ENCODE measurements at places on chromosomes 1 and 21.

DNA sequence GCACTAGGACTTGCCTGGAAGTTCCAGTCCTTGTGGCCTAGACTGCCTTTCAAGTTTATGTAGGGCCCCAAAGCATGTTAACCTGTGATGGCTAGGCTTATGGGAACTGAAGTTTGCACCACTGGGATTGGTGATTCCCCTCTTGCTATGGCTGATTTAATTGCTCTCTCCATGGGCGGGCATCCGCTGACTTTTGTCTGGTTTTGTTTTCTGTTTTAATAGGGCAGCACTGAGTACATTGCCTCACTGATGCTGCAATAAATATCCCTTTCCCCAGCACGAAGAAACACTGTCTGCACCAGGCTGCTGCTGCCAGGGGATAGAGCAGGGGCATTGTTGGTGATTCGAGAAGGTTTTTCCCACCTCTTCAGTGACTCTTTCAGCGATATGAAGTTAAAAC, 73.3 kb upstream of the PDE4B start:
- no peak for DNase-seq

GRCh38 chr1:176638713-176639526, 175.9 kb downstream of the PAPPA2 start:
- peak; percentile 35 for DNase-seq

DNA sequence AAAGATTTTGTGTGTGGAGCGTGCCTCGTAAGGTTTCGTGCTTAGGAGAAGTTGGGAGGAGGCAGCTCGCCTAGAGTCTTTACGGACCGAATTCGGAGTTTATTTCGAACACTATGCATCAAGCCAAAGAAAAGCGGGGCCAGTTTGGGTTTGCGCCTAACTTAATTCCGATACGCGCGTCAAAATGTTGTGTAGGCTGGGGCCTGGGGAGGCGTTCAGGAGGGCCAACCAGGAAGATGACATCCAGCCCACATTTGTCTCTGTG, 6.4 kb downstream of the FOXD2 start:
- no peak for DNase-seq

DNA sequence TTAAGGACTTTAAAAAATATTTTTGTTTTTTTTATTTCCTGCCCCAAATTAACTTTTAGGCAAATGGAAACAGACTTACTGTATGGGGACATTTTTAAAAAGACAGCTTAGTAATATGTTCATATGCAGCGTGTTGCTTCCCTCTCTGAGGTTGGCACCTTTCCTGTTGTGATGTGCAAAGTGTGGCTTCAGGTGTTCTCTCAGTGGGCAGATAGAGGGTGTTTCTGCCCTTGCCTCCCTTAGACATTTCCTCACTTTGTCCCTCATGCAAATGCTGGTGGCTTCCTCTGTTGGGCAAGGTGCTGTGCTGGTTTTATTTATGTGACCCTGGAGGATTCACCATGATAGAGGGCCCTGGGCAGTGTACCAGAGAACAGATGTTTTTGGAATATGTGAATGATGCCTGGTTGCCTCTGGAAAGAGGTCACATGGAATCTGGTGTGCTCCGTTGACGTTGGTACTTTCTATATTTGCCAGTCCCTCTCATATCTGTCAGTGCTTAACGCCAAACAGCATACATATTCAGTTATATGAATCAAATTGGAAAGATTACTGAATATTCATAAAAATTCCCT, 123.5 kb downstream of the PATJ start:
- DNase-seq: peak; percentile 43

DNA sequence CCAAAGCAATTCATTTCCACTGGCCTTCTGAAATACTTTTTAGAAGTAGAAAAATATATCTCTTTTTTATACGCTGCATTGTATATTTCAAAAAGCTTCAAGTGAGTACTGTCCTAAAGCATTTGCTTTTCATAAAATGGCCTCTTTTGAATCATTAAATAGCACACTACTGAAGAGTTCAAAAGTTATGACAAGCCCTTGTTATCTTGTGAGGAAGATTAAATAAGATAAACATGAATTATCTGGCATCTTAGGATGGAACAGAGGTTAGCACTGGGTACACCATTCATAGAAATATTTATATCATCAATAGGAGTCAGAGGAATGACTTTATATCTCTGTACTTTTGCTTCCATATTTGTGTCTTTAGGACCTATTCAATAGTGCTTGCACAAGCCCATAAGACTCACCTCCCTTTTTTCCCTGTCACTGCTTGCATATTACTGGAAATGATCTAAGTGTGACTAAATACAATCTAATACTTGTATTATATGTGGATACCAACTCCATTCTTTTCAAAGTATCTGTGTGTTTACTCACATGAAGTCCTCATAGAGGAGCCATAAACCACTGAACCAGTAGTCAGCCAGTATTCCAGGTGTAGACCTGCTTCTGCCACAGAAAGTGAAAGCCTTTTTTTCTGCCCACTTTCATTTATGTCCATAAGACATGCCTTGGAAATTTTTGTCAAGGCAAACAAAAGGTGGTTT, 274.2 kb upstream of the C1orf105 start:
- no peak for DNase-seq

DNA sequence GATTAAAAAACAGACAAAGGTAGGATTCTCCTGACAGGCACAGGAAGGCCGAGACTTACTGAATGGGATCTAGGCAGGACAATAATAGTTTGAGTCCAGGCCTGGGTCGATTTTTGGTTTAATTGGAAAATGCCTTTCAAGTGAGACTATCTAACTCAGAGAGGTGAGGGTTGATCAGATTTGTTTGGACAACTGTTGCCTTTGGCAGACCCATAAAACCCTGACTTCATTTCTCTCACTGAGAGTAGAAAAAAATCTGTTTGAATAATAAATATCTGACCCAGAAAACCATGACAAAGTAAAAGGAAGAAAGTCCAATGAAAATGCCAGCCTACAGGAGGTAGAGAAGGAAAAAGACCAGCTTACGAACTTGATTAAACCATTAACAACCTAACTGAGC, 12.3 kb upstream of the SLC30A10 start:
- DNase-seq: no peak

- DNase-seq: no peak
Measured at GRCh38 chr1:54809496-54810074, 8.5 kb upstream of the TTC22 start.

- DNase-seq: no peak
Measured at GRCh38 chr1:40478276-40478675, 1.2 kb downstream of the ZFP69 start.

DNA sequence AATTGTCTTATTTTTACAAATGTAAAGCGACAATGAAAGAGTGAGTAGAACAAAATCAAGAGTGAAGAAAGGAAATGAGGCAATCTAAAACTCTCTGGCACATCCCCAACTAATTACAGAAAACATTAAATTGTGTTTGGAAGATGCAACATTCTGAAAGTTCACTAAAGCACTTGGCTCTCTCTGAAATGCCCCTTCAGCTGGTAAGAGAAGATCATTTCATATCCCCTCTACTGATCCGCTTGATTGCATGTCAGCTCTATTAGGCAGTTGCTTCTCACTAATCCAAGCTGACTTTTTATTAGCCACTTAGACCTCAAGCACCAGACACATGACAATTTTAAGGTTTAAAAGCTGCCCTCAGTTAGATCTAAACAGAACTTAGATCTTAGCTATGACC, 262.8 kb upstream of the PRMT6 start:
- DNase-seq: no peak

GRCh38 chr1:96843196-96843595, 121.6 kb downstream of the PTBP2 start:
- no peak for DNase-seq

DNA sequence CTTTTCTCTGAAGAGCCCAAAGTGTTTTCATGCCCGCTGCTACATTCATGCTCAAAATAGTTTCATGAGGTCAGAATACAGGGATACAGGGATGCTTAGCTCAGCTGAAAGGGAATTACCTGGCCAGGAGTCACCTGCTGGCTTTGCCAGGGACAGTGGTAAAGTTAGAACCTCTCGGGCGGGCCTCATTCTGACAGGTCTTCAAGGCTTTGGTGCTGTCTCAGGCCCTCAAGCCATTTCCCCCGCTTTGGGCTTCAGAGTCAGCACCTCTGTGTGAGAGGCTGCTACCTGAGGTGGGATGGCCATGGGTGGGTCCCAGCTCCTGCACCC, 5.5 kb downstream of the RASSF5 start:
- DNase-seq: no peak

GRCh38 chr1:150012611-150013010, 2.1 kb upstream of the OTUD7B start:
- no peak for DNase-seq

GRCh38 chr1:243455760-243456651, 200.2 kb downstream of the SDCCAG8 start:
- no peak for DNase-seq

DNA sequence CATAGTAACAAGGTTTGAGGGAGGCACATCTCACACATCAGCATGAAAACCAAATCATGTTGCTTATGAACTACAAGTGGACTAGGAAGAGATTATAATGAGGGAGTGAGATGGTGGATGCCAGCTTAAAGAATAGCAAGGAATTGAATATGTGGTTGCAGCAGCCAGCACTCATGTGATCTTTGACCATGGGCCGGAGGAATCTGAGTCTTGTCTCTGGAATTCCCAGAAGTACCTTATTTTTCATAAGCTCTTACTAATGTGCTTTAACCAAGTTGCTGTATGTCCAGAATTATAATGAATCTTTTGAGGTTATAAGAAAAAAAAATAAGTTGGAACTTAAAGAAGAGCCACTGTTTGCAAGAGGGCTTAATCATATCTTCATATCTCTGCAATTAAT, 97.0 kb downstream of the DISP1 start:
- DNase-seq: no peak

DNA sequence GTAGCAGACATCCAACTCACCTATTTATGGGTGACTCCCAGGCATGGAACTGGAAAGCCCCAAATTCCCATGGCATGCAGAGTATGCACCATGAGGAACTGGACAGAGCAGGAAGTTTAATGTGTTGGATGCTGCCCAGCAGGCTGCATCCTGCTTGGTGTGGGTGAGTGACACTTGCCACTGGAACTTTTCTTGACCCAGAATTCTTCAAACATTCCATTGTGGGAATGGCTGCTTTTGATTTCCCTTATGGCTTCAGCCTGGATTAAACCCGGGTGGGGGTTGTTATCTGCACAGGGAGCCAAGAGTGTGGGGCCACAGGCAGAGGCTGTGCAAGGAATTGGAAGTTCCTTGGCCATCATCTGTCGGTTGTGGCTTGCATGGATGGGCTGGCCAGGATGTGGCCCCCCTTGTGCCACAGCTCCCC, 26.9 kb upstream of the BACE2 start:
- no peak for DNase-seq

DNA sequence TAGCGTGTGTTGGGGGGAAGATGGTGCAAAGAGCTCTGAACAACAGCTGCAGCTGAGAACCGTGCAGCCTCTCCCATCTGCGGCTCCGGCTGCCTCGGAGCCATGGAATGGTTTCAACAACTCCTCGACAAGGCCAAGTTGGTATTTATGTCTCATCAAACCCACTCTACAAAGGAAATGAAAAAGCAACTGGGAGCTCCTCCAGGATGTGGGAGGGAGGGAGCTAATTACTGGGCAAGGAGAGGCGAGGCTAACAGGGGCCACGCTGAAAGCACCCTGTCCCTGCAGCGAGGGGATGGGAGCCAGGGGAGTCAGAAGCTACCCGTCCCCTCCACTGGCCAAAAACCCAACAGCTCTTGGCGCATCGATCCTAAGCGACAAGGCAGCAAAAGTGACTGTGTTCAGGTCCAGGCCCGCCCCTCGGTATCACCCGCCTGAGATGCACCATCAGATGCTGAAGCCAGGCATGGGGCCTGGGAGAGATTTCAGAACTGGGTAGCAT, 63.1 kb downstream of the ACOT7 start:
- DNase-seq: no peak

DNA sequence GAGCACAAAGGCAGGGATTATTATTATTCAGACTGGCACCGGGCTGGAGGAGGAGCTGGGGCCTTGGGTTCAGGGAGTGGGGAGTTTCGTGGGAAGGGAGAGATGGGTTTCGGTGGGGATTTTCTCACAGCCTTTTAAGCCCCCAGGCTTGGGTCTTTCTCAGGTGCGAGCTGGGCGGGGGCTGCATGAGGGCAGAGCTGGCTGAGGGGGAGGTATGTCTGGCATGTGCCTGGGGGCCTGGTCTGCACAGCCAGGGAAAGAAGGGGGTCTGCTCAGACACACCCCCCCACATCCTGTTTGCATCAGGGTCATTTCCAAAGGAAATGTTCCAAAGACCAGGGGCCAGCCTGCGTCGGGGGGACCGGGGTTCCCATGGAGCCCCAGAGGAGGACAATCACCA, 21.6 kb downstream of the GRHL3 start:
- no peak for DNase-seq

DNA sequence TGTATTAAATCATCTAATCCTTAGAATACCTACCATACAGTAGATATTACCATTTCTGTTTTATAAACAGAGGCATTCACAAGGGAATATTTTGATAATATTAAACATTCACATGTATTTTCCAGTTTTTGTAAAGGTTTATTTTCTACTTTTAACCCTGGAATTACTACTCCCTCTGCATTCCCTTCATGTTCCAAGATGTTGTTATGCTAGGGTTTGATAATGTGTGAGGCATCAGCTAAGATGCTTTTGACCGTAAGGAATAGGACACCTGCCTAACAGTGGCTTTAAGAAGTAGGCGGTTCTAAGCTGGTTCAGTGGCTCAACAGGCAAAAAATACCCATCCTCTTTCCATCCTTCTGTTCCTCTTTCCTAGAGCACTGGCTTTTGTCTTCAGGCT, 131.9 kb upstream of the USP24 start:
- DNase-seq: no peak

Measured in heart left ventricle (tissue), 16 donors.